Naive thymus-derived CD8-positive, alpha-beta T cell (primary cell): ENCODE measurements at places on chromosomes 2 and 18. TPM values are rescaled to one million over a fixed set of nuclear protein-coding genes. Genes with fewer than 3 reads are reported as not detected.

The CCDC121 gene
- total RNA-seq: 1.6 TPM

DNA sequence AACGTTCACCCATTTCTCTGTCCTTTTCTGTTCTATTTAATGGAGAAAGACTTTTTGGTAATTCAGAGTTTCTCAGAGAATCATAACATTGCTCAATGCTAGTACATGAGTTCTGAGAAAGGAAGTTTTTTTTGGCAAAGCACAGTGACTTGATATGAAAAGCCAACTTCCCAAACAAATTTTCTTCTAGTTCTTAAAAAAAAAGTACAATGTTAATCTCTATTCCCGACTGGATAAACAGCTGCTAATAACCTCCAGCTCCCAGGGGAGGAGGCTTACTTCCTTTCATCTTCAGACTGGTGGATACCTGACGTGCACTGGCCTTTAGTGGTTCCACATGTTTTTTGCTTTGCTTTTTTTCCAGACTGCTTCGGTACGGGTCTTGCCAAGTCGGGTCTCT is 284.6 kb upstream of the CCDC68 start:
- DNase-seq: no peak

DNA sequence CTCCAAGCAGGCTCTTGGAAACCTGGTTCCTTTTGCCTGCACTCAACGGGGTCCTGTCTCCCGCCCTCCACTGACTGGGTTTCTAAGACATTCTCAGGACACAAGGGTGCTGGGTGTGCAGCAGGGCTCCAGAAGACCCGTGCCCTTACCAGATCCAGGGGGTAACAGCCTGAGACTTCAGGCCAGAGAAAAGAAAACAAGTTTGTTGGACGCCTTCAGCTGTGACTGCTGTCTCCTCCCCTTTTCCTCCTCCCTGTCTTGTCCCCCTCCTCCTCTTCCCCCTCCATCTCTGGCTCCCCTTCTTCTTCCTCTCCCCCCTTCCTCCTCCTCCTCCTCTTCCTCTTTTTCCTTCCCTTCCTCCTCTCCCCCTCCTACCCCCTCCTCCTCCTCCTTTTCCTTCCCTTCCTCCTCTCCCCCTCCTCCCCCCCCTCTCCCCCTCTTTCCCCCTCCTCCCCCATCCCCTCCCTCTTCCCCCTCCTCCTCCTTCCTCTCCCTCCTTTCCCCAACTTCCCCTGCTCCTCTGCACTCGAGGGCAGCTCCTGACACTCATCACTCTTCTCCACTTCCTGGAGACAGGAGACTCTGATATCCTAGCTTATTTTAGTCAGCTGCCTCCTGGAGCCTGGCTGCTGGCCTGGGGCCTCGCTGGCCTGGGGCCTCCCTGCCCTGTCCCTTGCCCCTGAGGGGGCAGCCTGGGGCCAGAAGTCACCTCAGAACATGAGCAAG is 12.4 kb downstream of the ADRA2B start:
- DNase-seq: no peak

DNA sequence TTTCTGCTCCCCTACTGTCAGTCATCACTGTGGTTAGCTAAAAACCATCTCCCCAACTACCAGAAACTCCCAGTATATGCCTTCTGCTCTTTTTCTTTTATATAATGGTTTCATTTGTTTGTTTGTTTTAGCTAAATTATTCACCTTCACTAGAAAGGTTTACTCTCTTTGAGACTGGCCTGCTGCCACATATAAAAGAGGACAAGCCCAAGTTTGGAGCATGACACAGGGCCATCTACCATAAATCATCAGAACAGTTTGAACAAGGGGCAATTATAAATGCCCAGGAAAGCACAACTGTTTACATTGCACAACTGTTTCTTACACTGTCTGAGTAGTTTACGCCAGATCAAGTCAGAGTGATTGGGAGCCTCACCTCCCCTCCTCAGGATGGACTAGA is 471.0 kb upstream of the PIK3C3 start:
- DNase-seq: no peak

The ZNF519 gene
- 10.7 TPM for total RNA-seq

The DRC1 gene
- total RNA-seq: not detected

The ASB18 gene
- total RNA-seq: not detected

The ECEL1 gene
- total RNA-seq: not detected

DNA sequence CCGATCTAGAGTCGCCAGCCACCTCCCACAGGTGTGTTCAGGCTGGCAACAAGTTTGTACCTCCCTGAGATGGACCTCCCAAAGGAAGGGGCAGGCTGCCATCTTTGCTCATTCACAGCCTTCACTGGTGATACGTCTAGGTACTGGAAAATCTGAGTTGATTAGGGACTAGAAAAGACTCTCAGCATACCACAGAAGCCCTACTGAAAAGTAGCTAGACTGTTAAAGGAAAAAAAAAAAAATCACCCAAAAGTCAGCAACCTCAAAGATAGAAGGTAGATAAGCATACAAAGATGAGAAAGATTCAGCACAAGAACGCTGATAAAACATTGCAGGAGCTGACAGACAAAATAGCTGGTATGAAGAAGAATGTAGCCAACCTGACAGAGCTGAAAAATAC is 128.6 kb upstream of the WDR75 start:
- DNase-seq: no peak

The LAMA1 gene
- total RNA-seq: not detected

DNA sequence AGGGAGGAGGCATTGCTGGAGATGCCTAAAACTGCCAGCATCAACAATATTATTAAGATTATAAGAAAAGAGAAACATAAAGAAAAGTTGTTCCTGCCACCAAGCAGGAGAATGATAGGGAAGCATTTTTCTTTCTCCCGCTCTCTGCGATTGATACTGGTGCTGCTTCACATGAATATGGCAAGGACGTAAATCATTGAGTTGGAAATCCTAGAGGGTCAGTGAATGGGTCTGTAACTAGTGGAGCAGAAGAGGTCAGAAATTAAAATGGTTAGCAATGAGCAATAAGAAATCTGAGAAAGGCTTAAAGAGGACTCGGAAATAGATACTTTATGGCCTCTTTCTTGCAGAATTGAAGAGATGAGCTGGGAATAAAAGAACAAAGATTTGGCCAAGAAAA is 631.7 kb downstream of the BCL11A start:
- DNase-seq: no peak

DNA sequence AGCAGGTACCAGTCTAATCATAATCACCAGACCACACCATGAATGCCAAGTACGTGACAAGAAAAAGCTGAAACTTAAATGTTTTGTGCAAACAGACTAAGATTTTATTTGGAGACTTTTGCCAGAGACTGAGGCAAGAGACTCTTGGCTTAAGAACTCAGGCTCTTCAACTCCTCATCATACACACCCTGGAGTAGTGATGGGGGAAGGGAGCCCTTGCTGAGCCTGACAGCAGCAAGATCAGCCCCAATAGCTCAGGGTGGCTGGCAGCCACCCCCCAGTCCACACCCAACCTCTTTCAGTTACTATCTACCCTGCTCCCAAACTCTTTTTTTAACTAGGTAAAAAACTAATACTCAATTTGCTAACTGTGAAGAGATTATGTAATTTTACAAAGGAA is 114.8 kb downstream of the CCBE1 start:
- no peak for DNase-seq

- no peak for DNase-seq
Observed at GRCh38 chr2:122236152-122236874, 480.9 kb downstream of the TSN start.

DNA sequence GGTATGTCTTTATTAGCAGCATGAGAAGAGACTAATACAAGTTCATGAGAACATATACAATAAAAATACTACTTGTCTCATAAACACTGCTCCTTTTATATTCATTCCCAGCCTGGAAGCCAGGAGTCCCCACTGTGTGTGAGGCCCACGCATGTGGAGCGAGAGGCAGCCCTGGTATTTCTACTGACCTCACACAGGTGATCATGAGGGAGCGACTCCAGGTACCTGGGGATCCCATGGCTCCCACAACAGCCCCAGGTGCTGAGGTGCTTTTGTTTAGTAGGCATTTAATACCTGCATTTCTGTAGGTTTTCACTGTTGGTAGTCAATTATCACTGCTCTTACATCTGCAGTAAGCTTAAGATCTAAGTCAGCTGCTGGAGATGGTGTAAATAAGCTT is 75.2 kb downstream of the ZNF516 start:
- DNase-seq: no peak

DNA sequence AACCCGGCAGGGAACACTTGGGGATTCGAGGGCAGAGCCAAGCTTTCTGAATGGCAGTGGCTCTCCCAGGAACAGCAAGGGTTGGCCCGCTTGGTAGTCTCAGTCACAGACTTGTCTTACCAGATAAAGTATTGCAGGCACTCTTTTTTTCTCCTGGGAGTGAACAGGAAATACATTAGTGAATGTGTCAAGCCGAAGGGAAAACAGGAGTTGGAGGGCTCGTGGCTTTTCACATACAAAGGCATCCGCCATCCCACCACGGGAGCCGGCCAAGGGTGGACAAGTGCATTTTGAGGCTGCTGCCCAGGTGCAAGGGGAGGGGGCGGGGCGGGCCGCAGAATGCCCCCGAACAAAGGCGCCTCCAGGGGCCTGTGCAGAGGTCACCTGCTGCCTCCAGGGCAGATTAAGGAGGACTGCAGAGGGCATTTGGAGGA is 163.3 kb upstream of the SIX3 start:
- DNase-seq: no peak

GRCh38 chr2:81196933-81197628 is 892.5 kb upstream of the LRRTM1 start:
- DNase-seq: no peak

DNA sequence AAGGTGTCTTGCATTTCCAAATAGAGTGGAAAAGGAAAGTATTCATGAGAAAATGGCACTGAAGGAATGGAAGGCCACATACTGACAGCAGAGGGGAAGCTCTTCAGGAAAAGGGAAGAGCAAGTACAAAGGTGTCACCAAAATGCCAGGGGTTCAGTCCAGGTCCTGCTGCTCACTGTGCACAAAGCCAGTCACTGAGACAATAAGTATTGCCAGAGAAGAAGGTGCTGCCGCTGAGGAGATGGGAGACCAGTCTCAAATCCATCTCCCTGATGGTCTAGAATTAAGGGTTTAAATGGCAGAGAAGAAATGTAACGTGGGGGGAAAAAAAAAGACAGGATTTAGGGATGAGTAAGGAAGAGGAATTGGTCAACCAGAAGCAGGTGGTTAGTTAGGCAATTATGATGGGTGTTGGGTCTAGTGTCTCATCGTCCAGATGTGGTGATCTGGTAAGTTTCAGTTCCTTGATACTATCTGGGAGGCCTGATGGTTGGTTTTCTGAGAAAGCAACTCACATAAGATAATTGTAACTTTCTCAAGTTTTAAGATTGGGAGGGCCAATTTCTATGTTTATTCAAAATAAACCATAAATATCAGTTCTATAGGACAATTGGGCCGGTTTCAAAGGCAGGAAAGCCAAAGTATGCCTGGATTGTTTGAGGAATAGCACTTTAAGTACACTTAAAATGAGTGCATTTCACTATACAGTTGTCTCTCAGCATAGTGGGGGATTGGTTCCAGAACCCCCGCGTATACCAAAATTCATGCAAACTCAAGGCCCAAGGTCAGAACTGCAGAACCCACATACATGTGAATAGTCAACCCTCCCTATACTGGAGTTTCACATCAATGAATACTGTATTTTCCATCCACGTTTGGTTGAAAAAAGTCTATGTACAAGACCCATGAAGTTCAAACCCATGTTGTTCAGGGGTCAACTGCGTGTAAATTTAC is 109.1 kb upstream of the DNAJC10 start:
- no peak for DNase-seq

- DNase-seq: no peak
Observed at GRCh38 chr2:66915237-66915636, 480.3 kb downstream of the MEIS1 start.

The DNAJC27 gene
- 13.8 TPM for total RNA-seq

DNA sequence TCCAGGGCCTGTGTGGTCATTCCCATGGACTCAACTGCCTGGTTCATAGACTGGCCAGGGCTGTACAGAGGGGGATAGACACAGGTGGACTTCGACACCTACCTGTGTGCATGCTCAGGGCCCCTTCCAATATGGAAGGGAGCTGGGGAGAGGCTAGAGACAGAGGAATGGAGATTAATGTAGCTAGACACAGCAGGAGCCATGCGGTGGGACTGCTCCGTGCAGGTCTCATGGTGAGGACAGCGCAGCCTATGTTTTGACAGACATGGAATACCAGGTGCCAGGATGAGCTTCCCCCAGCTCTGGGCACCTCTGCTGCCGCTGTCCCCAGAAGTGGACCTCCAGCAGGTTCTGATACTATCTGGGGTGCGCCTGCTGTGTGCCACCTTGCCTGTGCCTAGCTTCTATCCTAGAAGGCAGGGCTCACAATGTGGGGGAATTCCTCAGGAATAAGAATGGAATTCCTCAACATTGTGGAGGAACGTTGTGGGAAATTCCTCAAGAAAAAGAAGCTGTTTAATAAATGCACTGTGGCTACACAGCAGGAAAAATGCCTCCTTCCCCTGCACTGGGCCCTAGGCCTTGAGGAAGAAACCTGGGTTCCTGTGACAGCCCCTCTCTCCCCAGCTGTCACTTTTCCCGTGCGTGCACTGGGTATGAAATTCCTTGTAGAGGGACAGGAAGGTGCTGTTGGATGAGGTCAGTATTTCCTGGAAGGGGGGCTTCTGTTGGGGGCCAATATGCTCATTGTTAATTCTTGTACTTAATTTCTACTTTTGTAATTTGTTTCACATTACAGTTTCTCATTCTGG is 7.3 kb downstream of the IL1R1 start:
- no peak for DNase-seq

- DNase-seq: no peak
Observed at GRCh38 chr18:60406721-60407120, 34.1 kb upstream of the MC4R start.

The CDCA7 gene
- 0.73 TPM for total RNA-seq

The TEX44 gene
- not detected for total RNA-seq

- no peak for DNase-seq
Observed at GRCh38 chr2:241083091-241083415, 19.0 kb downstream of the MTERF4 start.

The FNDC4 gene
- not detected for total RNA-seq

The HOXD8 gene
- total RNA-seq: not detected

GRCh38 chr2:21251216-21251980 is 127.6 kb downstream of the TDRD15 start:
- no peak for DNase-seq

The GRB14 gene
- not detected for total RNA-seq

GRCh38 chr2:162579169-162579568 is 235.2 kb downstream of the GCA start:
- no peak for DNase-seq

The SMYD1 gene
- total RNA-seq: not detected

GRCh38 chr18:33467531-33467930 is 27.0 kb upstream of the CCDC178 start:
- no peak for DNase-seq

- no peak for DNase-seq
Observed at GRCh38 chr2:167052825-167053224, 164.5 kb downstream of the XIRP2 start.
